Placental pericyte (primary cell): ENCODE measurements at places on chromosomes 3 and 15. TPM values are rescaled to one million over a fixed set of nuclear protein-coding genes. Genes with fewer than 3 reads are reported as not detected.

SOX14 gene
- total RNA-seq = not detected in 2 replicates

TTC21A gene
- 2.7 and 3.5 TPM in 2 replicates for total RNA-seq

CPLX3 gene
- total RNA-seq = not detected in 2 replicates

WDR82 gene
- 39.4 and 72.7 TPM in 2 replicates for total RNA-seq

CCDC54 gene
- total RNA-seq = not detected in 2 replicates

RASSF1 gene
- 26.9 and 30.4 TPM in 2 replicates for total RNA-seq

GABPB1 gene
- total RNA-seq = 36.5 and 78.5 TPM in 2 replicates

NOX5 gene
- total RNA-seq = 0.14 and 0.22 TPM in 2 replicates

CCR2 gene
- total RNA-seq = not detected in 2 replicates

C3orf85 gene
- not detected in 2 replicates for total RNA-seq

GOLGA8G gene
- not detected in 2 replicates for total RNA-seq

MUSTN1 gene
- not detected in 2 replicates for total RNA-seq

STAC gene
- 0.14 and 0.44 TPM in 2 replicates for total RNA-seq

ARL8B gene
- total RNA-seq = 53.3 and 103 TPM in 2 replicates

SLC2A2 gene
- not detected in 2 replicates for total RNA-seq

LRRC34 gene
- 1.8 and 6.6 TPM in 2 replicates for total RNA-seq

TMEM62 gene
- 11.4 and 25.8 TPM in 2 replicates for total RNA-seq

NR2E3 gene
- 0.57 TPM in 1 of 2 replicates, not detected in the other for total RNA-seq

ACAD9 gene
- 45.1 and 50.5 TPM in 2 replicates for total RNA-seq
